ENCODE measurements at places on chromosomes 1 and 21. TPM values are rescaled to one million over a fixed set of nuclear protein-coding genes. Genes with fewer than 3 reads are reported as not detected.

DNA sequence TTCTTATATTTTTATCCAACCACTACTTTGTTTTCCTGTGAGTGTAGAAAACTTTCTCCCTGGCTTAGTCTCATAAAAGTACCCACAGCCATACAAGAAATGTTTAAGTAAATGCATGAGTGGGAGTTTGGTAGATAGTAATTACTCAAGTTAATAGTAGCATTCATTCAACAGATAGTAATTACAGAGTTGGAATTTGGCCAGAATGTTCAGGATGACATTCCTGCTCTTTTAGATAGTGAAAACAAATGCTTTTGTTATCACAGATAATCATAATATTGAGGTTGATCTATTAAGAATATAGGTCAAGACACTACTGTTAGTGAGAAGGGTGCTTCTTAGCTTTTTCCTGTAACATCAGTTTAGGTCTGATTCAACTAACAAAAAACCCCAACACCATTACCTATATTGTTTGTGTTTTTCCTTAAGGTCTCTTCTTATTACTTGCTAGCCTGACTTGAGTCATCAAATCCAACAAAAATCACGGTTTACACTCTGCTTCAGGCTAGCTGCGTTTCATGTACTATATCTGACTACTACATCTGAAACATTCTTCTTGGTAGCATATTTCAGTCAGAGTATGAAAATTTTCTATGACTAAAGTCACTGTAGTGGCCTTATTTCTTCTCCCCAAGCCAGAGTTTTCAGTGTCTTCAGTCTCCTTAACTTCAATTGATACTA lies 163.7 kb downstream of the HS2ST1 start:
- no peak for DNase-seq

DNA sequence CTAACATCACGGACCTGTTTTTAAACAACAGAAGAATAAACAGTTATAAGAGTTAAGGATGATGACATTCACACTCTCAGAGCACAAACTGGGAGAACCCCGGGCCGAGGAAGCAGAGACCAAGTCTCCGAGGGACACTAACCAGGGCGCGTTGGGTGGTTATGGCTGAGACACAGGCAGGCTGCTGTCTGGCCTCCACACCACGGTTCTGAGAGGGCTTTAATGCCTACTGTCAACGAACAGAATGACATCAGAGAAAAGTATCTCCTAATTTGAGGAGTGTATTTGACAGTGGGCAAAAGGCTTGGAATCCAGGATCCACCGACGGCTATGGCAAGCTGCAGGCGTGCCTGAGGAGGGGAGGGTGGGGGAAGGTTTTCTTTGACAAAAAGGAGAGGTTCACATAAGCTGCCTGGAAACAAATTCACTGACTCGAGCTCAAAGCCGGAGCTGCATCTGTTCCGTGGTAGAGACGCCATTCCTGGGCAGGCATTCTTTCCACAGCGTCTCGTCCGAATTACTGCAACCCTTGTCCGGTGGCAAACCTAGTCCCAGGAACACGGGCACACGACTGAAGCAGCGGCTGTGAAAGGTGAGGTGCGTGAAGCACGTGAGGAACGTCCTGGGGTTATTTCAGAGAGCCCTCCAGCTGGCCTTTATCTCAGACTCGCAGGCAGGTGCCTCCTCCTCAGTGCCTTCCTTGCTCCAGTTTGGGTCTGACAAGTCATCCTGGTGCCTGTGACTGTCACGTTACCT lies 9.4 kb downstream of the POFUT2 start:
- no peak for DNase-seq

The DMRTA2 gene
- polyA plus RNA-seq = not detected

GRCh38 chr1:106515375-106515774 lies 541.1 kb upstream of the PRMT6 start:
- no peak for DNase-seq

DNA sequence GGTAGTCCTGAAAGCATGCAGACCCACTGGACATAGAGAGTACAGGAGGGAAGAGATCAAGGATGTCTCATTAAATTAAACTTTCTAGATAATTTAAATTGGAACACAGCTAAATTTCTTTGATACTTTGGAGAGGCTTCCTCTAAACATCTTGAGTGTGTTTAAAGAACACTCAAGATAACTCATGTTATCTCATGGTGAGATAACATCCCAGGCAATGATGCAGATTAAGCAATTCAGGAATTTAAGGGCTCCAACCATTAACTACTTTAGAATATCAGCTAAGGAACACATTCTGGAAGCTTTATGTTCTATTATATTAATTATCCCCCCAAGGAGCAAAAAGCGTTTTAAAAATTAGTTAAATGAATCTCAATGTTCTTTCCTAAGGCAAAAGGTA lies 289.2 kb upstream of the RUNX1 start:
- no peak for DNase-seq

The TMEM125 gene
- not detected for polyA plus RNA-seq

DNA sequence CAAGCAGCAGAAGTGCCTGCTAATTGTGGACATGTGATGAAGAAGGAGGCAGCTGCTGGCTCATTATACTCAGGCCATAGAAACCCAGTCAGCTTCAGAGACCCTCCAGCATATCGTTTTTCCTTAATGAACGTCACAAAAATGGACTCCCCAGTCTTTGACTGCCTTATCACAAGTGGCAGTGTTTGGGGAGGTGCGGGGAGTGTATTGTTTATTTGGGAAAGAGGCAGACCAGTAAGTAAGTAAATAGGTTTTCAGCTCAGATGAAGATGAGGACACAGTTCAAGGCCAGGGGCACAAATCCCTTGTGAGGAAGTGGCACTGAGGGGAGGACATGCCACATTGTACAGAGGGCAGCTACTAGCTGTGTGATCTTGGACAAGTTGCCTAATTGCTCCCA lies 43.5 kb upstream of the NRDC start:
- no peak for DNase-seq

The FCAMR gene
- polyA plus RNA-seq = not detected

GRCh38 chr1:35180776-35181374 lies 12.1 kb downstream of the SFPQ start:
- no peak for DNase-seq

DNA sequence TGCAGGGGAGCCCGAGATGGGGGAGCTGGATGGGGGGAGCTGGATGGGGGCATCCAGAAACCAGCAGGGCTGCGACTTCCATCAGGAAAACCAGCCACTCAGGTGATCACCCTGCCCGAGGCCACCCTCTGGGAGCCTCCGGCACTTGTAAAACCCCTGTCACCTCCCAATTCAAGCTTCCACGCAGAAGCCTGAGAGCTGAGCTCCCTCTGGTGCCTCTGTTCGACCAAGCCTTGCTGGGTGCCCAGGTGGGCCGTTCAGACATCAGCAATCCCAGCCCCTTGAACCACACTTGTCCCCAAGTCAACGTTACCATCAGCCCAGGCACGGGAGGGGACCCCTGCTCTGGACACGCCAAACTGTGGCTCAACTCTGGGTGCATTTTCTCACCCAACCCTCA lies 59.6 kb downstream of the MEGF6 start:
- DNase-seq = no peak

GRCh38 chr1:188170935-188171334 lies 1342.2 kb downstream of the PLA2G4A start:
- DNase-seq = no peak

The ICOSLG gene
- 5.9 TPM for polyA plus RNA-seq

DNA sequence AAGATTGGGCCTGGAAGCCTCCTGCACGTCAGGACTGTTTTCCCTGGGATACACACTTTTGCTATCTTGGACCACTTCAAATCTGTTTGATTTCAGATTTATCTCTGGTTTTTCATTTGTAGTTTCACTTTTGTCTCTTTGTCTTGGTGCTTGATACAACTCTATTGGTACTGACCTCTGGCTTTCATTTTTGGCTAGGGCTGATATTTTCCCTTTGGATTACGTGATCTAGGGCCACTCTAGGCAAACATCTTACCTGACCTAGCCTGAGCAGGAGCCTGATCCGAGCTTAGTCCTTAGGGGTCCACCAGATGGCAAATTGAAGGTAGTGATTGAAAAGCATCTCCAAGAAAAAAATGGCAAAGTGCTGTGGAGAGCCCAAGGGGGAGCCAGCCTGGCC lies 39.6 kb downstream of the ZBTB18 start:
- no peak for DNase-seq

The GPR61 gene
- 2.9 TPM for polyA plus RNA-seq

The TOR3A gene
- polyA plus RNA-seq = 16.3 TPM

The SPRR2F gene
- polyA plus RNA-seq = not detected

DNA sequence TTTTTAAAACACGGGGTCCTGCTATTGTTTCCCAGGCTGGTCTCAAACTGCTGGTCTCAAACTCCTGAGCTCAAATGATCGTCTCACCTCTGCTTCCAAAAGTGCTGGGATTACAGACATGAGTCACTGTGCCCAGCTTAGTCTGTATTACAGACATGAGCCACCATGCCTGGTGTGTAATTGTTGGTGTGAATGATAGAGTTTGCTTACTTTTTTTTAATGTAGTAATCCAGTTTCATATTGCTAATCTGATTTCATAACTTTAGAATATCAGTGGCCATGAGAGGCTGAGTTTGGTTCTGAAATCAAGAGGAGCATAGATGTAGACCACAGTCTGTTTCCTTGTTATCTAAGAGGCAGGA lies 3.4 kb downstream of the EPB41 start:
- no peak for DNase-seq

GRCh38 chr1:19121192-19121591 lies 88.9 kb downstream of the UBR4 start:
- no peak for DNase-seq

The TINAGL1 gene
- polyA plus RNA-seq = 26.2 TPM

DNA sequence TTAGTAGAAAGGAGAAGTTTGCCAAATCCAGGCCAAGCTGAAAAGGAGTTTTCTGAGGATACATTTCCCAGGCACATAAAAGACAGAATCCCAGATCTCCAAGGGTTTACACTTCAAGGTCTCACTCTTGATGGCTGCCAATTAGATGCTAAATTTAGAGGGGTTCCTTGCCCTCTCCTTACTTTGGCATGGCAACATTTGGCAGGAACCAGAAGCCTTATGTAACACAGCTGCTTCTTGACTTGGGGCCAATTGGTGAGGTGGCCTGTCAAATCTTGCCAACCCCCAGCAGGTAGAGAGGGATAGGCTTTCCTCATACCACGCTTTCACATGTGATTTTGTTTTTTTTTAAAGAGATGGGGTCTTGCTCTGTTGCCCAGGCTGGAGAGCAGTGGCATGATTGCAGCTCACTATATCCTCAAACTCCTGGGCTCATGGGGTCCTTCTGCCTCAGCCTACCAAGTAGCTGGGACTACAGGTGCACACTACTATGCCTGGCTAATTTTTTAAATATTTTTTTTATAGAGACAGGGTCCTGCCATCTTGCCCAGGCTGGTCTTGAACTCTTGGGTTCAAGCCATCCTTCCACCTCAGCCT lies 25.2 kb upstream of the NKAIN1 start:
- no peak for DNase-seq

The LRRC38 gene
- polyA plus RNA-seq = not detected

The NID1 gene
- polyA plus RNA-seq = 275 TPM

- DNase-seq = peak; percentile 90
Observed at GRCh38 chr21:45554477-45555175, 12.4 kb upstream of the SLC19A1 start.

DNA sequence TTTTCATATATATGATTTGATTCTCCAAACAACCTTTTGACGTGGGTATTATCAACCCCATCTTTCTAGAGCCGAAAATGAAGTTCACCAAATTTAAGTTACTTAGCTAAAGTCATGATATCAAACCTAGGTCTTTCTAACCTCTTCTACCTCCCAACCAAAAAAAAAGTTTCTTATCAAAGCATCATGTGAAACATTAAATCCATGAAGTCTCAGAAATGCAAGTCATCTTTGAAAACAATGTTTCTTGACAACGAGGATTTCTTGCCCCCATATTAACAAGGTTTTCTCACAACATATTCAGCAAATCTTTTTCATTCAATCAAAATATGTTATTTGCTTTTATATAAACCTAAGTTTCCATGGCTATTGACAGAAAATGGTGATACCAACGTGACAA lies 306.3 kb downstream of the SMYD3 start:
- DNase-seq = no peak

GRCh38 chr21:30434033-30434631 lies 4.1 kb downstream of the KRTAP13-4 start:
- peak; percentile 9 for DNase-seq

The ZNF593OS gene
- 2.1 TPM for polyA plus RNA-seq

- DNase-seq = no peak
Observed at GRCh38 chr1:153227810-153228209, 10.4 kb downstream of the PRR9 start.

The VWA5B1 gene
- polyA plus RNA-seq = 0.26 TPM

DNA sequence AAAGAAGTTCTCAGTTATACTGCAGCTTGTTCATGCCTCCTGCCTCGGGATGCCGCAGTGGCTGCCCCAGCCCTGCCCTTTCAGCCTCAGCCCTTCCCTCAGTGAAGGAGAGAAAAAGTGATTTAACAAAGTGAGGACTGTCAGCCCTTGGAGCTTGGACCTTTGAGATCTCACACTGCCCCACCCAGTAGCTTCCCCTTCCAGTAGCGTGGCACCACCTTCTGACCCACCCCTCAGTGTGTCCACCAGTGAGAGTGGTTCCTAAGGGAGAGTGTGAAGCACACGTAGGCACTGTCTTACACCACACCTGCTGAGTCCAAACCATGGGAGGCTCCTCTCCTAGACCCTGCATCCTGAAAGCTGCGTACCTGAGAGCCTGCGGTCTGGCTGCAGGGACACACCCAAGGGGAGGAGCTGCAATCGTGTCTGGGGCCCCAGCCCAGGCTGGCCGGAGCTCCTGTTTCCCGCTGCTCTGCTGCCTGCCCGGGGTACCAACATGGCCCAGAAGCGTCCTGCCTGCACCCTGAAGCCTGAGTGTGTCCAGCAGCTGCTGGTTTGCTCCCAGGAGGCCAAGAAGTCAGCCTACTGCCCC lies at the start of gene CDA:
CDA (plus strand) TSS at position 464 of the 592 bp plus-strand sequence; CDS start at position 497, 33 bp downstream.
- no peak for DNase-seq

- DNase-seq = no peak
Observed at GRCh38 chr1:119428991-119429390, 14.0 kb downstream of the HSD3B2 start.

DNA sequence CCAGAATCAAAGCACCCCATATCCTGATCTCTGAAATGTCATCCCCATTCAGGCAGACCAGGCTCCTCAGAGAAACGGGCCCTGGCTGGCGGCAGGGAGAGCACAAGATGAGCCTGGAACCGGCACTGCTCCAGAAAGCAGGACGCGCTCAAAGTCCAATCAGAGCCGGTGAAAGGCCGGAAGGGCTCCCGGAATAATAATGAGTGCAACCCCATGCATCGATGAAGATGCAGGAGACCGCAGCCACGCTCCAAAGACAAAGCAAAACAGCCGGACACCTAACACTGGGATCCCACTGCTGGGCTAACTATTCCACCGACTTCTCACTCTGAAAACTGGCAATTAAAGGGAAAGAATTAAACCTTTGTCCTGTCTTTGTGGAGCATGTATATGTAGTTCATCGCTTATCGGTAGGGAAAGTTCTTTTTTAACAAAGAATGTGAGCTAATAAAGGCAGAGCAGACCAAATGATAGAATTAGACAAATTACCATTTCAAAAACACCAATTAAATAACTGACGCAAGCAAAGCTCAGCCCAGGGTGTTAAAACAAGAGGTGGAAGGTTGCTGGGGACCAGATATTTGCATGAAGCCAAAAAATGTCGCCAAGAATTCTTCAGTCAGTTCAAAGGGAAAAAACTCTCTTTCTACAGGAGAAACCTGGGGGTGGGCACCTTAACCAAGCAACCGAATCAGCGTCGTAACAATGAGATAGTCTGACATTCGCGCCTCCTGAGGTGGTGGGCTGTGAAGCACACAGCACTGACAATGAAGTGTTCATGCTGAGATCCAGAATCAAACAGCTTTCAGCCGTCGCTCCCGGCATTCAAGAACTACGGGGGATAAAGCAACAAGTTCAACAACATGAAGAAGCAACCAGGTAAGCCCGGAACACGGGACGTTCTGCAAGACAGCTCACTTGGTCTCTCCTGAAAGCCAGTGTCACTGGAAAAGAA lies 95.2 kb downstream of the NPHP4 start:
- DNase-seq = no peak

The KRTAP19-1 gene
- not detected for polyA plus RNA-seq
